ENCODE measurements at places on chromosomes 7 and 10.

DNA sequence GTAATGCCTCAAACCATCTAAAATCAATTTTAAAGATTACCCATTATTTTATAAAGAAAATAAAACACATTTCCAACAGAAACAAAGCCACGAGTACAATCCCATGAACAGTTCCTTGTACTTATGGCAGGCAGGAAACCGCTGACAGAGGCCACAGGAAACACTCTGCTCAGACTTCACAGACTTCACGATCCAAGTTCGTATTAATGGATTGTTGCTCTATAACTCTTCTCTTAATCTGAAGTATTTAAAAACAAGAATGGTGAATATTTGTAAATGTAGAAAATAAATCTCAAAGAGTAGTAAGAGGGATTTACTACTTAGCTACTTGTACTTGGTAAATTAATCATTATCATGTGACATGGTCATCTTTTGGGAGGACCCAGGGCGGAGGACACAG is 78.3 kb downstream of the SNX10 start:
- DNase-seq, result peak; percentile 51

- DNase-seq, result no peak
Observed at GRCh38 chr7:152117356-152117755, 91.9 kb downstream of the GALNT11 start.

GRCh38 chr7:105932835-105933477 is 30.1 kb upstream of the CDHR3 start:
- no peak for DNase-seq

GRCh38 chr10:7194571-7194970 is 216.3 kb downstream of the SFMBT2 start:
- no peak for DNase-seq

DNA sequence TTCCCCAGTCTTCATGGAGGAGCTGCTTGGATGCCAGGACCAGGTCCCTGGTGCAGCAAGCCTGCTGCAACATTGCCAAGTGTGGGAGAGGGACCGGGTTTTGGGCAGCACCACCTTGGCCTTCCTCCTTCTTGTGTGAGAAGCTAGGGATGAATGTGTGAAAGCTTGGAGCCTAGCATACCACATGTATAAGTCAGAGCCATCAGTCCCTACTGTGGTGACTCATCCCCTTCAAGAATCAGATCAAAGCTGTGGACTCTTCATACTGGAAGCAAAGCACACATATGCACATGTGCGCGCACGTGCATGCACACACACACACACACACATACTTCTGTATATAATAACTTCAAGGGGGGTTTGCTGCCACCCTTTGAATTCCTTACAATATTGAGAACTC is 527.8 kb downstream of the LRMDA start:
- DNase-seq, result no peak

DNA sequence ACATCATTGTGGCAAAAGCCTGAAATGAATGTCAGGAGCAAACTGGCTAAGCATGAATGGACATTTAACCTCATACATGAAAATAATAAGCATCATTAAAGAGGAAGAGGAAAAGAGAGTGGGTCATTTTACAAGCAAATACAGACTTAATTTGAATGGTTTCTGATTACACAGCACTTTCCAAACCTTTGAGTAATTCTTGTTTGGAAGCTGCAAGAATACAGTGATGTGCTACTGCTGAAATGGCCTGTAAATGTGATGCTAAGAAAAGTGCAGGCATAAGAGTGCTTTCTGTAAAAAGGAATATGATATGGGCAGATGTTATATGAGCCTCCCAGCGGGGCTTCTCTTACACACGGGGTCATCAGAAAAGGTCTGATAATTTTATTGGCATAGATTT is 30.2 kb downstream of the TAS2R16 start:
- DNase-seq, result no peak

GRCh38 chr10:94155722-94156271 is 162.1 kb downstream of the PLCE1 start:
- no peak for DNase-seq

DNA sequence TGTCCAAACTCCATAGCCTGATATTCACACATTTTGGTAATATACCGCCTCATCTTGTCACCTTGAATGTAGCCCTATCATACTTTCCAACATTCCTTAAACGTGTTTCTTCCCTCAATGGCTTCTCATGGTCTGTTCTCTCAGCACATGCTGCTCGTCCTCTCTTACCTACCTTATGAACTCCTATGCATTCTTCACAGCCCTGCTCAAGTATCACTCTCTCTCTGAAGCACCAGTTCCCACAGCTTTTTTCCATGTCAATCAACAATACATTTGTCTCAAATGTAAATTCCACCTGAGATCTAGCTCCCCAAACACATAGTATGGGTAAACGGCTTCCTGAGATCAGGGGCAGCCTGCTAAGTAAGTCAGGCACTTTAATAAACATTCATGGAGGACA is 85.2 kb upstream of the ZMIZ1 start:
- DNase-seq, result no peak

DNA sequence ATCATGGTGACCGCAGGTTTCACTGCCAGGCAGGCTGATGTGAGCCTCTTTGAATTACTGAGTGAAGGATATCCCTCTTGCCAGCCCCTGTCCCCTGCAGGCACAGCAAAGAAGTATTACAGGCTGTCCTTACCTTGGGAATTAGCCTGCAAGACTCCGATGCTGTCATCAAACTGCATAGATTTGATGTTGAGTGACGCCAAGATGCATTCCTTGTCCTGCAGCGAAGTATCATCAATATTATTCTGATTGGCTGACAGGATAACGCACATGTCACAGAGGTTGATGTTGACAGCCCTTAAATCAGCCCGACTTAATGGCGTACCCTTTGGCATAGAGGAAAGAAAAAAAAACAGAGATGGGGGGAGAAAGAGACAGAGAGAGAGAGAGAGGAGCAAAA is 693.0 kb downstream of the KCNMA1 start:
- DNase-seq, result no peak

- peak; percentile 10 for DNase-seq
Observed at GRCh38 chr7:121872831-121873288, at the start of gene PTPRZ1. Gene PTPRZ1, plus strand, starts transcription at chr7:121873161. Its CDS starts 339 bp downstream, at chr7:121873500.

GRCh38 chr10:62796896-62797295 is 7.6 kb upstream of the ADO start:
- DNase-seq, result no peak

- DNase-seq, result no peak
Observed at GRCh38 chr7:130909881-130910672, 176.1 kb upstream of the KLF14 start.

DNA sequence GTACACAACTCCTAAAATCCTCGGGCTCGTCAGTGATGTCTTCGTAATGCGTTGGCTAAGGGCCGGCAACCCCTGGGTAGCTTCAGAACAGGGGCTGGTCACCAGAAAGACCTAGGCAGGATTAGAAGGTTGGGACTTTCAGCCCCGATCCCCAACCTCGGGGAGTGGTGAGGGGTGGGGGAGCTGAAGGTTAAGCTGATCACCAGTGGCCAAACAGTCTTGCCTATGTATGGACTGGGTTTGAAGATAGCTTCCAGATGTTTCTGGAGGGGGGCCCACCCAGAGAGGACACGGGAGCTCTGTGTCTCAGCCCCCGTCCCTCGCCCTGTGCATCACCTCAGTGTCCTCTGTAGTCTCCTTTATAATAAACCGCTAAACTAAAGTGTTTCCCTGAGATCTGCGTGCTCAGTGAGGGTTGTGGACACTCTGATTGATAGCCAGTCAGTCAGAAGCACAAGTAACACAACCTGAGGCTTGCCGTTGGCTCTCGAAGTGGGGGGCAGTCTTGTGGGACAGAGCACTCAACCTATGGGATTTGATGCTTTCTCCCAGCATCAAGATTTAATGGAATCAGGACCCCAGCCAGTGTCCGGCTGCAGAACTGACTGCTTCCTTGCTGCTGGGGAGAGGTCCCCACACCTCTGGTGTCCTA is 10.0 kb downstream of the PPP2R2D start:
- no peak for DNase-seq

DNA sequence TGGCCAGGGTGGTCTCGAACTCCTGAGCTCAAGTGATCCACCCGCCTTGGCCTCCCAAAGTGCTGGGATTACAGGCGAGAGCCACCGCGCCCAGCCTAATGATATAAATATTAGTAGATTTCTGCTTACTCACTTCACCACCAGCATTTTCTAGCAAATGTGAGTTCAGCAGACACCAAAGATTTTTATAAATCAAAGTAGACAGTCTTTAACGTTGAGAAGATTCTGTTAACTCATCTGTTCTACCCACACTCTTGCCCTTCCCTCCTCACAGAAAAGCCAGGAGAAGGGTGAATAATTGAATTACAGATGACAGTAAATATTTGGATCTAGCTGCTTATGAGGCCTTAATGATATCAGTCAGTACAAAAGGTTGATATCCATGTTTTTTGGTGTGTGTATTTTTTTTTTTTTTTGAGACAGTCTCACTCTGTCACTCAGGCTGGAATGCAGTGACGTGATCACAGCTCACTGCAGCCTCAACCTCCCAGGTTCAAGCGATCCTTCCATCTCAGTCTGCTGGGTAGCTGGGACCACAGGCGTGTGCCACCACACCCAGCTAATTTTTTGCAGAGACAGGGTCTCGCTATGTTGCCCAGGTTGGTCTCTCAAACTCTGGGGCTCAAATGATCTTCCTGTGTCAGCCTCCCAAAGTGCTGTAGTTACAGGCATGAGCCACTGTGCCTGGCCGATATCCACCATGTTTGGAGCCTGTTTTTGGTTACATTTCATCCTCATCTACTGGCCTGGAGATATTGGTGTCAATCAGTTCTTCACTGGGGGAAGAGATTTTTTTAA is 120.5 kb downstream of the CUX1 start:
- DNase-seq, result no peak

- DNase-seq, result no peak
Observed at GRCh38 chr7:68613405-68613804, 984.9 kb upstream of the AUTS2 start.

GRCh38 chr7:150974468-150975391 is 3.4 kb downstream of the KCNH2 start:
- DNase-seq, result peak; percentile 63

GRCh38 chr10:119786117-119786769 is 60.4 kb downstream of the INPP5F start:
- peak; percentile 73 for DNase-seq

DNA sequence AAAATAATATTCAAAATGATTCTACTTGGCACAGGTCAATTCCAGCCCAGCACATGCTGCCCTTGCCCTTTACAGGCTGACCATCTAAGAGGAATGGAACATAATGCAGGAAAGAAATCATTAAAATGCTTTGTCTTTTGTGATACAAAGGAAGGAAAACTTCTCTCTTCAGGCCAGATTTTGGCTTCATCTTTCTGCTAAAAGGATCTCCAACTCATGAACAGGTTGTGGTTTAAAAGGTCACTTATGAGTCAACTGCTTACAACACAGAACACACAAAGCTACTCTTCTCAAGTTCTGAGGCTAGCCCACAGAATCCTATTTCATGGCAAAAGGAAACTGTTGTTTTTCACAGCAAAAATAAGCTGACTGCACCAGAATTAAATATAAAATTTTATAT is 197.1 kb downstream of the DOCK4 start:
- DNase-seq, result no peak

DNA sequence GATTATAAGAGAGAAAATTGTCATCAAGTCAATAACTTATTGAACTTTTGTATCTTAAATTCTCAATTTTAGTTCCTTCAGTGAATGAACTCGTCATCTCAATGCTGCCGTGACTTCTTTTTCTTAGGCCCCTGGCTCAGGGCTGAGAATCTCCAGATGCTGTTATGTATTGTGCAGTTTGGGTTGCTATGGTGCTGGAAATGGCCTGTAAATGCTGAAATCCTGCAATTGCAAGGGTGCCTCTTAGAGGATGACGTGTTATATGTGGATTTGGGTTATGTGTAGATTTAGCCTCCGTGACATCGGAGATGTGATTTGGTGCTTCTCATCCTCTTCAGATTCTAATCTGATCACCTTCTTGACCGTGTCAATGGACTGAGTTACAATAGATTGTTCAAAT is 55.7 kb upstream of the ZRANB1 start:
- no peak for DNase-seq

DNA sequence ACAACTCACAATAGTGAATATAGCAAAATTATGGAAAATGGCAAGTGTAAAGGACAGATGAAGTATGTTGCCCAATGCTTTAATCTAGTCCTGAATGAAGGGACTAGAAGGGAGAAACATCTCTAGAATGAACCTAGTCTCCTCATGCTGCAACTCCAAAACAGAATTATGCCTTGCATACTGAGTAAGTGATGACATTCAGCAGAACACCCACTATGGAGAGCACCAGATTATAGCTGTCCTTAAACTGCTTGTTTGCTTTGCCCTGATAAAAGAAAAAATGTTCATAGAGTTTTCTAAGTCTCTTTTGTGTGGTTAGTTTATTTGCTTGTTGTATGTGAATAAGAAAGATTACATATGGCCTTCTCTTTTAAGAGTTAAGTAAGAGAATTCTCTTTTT is 7.8 kb upstream of the HGF start:
- DNase-seq, result no peak

DNA sequence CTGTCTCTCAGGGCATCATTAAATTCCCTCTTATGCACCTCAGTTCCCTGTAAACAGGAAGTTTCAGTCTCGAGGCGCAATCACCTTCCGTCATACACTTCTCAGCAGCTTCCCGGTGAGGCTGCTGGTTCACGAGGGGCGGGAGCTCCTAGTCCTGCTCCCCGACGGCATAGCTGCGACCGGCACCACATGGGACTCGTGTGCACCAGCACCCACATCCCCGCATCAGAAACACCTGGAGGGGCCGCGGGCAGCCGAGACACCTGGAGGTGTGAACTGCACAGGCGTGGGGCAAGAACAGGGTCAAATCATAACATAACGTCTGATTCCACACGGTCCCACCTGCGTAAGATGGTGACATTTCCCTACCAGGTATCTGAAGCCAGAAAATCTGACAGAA is 52.7 kb downstream of the DIP2C start:
- no peak for DNase-seq

GRCh38 chr7:45145881-45146280 is 11.7 kb upstream of the RAMP3 start:
- no peak for DNase-seq

- DNase-seq, result no peak
Observed at GRCh38 chr7:70596598-70596913, 535.4 kb upstream of the GALNT17 start.

GRCh38 chr7:14639329-14639728 is 263.2 kb downstream of the DGKB start:
- DNase-seq, result no peak

DNA sequence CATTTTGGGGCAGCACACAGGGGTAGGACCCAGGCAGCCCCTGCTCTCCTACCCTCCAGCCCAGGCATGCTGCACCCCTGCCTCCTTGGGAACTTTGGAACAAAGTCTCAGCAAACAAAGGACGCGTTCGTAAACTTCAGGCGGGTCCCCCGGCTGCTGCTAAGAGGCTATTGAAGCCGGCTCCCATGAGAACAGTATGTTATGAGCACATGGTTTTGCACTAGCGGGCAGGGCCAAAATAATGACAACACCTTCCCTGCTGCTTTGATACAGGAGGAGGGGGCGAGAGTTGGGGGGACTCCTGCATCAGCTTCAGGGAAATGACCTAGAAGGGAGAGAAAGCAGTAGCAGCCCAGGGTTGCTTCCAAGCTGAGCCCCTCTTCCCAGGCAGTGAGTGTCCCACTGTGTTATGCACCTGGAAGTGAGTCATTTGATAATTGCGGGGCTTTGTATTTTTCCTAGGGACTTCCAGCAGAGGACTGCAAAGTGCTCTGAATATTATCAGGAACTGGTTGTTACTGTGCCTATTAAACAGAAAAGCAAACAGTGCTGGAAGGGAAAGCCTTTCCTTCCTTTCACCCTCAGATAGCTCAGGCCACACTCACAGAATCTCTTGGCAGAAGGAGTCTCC is 6.9 kb downstream of the ITPRIP start:
- DNase-seq, result no peak

GRCh38 chr10:132349766-132350165 is 17.8 kb downstream of the LRRC27 start:
- DNase-seq, result no peak

GRCh38 chr7:7421826-7422225 is 113.8 kb downstream of the COL28A1 start:
- no peak for DNase-seq
